ENCODE measurements at places on chromosomes 3 and 15.

DNA sequence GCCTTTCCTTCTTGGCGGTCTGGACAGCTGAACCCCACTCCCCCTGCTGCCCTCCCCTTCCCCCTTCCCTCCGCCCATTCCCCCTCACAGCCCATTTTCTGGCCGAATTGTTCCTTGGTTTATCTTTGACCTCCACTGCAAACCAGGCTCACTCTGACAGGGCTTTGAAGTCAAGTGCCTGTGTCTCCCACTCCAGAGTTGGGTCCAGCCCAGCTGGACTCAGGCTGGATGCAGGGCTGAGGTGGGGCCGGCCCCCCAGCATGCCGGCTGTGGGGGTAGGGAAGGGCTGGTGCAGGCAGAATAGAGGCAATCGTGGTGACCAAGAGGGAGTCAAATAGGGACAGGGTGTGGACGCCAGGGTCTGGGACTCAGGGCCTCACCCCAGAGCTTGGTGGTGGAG is 57.0 kb upstream of the MRPS22 start:
- DNase-seq, result no peak

GRCh38 chr15:29788433-29789034 is 33.7 kb downstream of the TJP1 start:
- DNase-seq, result no peak

- no peak for DNase-seq
Observed at GRCh38 chr15:42392309-42393024, 33.2 kb downstream of the CAPN3 start.

DNA sequence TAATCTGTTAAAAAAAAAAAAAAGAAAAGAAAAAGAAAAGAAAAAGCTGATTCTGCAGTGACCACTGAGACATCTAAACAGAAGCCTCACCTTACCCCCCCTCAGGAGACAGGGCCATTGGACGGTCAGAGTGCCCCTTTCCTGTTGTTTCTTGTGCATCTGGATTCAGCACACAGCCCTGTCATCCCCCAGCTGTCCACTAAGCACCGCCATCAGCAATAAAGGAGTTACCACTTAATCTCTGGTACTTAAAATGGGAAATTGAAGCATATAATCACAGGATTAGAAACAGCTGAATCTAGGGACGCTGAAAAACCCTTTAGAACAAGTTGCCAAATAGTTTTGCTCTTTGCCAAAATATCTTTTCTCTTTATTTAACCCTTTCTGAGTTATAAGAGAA is 62.5 kb downstream of the TRIM69 start:
- DNase-seq, result no peak

DNA sequence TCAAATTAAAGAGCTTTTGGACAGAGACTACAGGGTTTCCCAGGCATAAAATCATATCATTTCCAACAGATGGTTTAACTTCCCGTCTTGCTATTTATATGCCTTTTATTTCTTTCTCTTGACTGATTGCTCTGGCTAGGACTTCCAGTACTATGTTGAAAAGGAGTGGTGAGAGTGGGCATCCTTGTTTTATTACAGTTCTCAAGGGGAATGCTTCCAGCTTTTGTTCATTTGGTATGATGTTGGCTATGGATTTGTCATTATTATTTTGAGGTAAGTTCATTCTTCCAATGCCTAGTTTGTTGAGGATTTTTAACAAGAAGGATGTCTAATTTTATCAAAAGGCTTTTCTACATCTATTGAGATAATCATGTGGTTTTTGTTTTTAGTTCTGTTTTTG is 896.6 kb upstream of the CFAP20DC start:
- DNase-seq, result no peak

DNA sequence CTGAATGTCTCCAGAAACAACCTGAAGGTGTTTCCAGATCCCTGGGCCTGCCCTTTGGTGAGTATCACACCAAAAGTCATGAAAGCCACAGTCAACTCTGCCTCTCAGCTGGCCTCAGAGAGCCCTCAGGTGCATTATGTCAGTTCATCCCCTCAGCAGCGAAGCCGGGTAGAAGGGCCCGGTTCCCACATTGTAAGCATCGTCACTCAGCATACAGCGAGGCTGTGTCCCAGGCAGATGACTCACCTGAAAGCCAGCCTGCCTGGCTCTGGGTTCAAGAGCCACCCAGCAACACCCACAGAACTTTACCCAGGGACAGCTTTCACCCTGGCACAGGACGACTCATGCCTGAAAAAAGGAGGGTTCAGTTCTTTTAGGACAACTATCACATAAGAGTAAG is 91.6 kb downstream of the LRRK1 start:
- no peak for DNase-seq

DNA sequence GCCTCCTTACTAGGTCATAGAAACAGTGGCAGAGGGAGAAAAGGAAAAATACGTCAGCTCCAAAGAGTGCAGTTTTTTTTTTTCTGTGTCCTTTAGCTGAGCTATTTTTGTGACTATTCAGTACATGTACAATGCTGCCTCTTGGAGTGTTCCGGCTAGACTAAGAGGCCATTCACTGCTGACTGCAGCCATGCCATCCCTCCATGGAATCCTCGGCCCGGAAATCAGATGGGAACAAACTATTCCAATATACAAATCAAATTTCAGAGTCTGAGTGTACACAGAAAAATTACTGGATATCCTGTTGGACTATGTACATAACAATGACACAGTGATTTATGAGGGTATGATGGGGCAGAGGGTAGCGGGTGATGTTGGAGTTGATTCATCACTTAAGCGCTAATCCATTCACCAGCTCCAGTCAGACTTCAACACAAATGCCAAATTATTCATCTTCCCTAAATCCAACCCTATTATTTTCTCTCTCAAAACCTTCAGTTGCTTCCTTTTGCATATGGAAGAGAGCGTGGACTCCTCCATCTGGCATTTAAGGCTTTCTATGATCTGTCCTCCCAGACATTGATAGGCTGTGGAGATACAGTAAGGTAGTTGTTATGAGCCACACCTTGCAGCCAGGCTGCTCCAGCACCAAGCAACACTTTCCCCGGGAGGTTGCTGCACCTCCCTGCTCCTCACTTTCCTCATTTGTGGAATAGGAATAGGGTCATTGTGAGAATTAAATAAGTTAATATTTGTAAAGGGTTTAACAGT is 109.1 kb downstream of the LPP start:
- no peak for DNase-seq

- DNase-seq, result no peak
Observed at GRCh38 chr3:67578416-67578815, 76.0 kb downstream of the SUCLG2 start.

GRCh38 chr3:153244961-153245360 is 82.9 kb downstream of the RAP2B start:
- no peak for DNase-seq

DNA sequence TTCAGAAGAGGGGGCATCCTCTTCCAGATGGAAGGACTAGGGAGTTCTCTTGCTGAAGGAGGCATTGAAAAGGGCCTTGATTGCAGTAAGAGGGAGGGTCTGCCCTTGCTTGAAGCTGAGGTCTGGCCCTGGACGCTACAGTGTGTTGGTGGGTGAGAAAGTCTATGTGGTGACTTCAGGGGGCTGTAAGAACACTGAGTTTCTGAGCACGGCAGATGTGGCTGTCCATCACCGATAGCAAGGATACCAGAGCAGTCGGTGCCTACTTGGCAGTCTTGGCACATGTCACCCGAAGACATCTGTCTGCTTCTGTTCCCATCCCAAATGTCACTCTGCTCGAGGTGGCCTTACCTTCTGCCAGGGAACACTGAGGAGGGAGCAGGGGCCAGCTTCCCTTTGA is 631.1 kb upstream of the CFAP20DC start:
- no peak for DNase-seq

- DNase-seq, result no peak
Observed at GRCh38 chr15:50138391-50138790, 19.4 kb upstream of the ATP8B4 start.
